ENCODE measurements at places on chromosomes 2 and 18. TPM values are rescaled to one million over a fixed set of nuclear protein-coding genes. Genes with fewer than 3 reads are reported as not detected.
A peak's percentile ranks its signal among the peaks of the same experiment; 100 is the strongest.

DNA sequence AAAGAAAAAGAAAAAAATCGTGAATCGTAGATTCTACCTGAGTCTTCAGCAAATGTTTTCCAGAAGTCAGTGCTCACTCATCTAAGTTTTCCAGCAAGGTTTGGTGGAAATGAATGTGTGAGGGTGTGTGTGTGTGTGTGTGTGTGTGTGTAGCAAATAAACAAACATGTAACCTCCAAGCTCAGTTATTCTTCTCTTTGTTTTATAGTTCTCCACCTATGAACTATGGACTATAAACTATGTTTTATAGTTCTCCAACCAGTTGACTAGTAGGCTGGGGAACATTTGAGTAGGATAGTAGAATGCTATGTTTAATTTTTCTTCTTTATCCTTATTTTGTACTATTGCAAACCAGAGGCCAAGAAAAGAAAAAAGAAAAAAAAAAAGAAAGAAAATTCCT, 44.6 kb upstream of the SERPINE2 start:
- no peak for DNase-seq

- peak; percentile 33 for DNase-seq
Measured at GRCh38 chr2:164514491-164514890, 106.8 kb downstream of the GRB14 start.

DNA sequence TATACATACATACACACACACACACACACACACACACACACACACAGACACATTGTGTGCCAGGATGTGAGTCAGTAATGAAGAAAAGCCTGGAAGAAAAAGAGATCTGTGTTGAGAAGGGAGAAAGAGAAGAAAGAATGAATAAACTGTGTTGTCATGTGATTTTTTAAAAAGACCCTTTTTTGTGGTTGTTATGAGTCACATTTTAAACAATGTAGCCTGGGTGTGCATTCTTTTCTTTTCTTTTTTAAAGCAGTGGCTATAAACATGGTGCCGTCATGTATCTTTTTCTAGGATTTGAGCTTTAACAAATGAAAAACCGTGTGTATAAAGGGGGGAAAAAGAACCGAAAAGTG, 87.2 kb downstream of the NRP2 start:
- peak; percentile 94 for DNase-seq

DNA sequence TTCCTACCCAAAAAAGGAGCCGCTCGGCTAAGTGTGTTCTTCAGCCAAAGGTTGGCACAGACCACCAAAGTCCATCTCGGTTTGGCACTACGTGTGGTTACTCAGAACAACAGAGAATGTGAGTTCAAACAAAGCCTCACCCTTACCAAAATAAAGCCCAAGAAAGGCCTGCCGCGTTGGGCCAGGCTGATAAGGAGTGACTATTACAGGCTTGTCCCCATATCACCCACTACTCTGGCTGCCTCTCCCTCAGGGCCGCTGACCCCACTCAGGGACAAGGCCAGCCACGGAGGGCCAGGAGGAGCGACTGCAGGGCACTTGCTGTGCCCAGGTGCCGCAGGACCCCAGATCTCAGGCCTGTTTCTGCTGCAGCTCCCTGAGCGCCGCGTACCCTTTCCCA, 13.8 kb downstream of the HS1BP3 start:
- DNase-seq: no peak

DNA sequence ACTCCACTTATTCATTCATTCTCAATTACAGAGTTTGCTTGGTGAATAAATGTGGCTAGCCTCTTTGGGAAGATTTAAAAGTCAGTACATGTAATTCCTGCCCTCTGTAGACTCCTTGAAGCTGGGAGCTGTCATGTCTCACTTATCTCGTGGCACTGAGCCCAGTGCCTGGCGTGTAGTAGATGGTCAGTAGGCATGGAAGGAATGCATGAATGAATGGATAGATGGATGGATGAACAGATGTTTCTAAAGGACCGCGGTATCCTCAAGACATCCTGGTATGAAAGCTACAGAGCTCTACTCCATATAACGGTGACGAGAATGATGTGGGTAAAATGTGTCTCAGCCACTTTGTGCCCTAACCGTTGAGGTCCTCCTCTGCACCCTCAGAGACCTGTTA, 83.0 kb downstream of the MARCO start:
- DNase-seq: no peak

- no peak for DNase-seq
Measured at GRCh38 chr2:40213619-40214018, 238.3 kb downstream of the SLC8A1 start.

- no peak for DNase-seq
Measured at GRCh38 chr2:223835701-223836532, 1.5 kb downstream of the AP1S3 start.

DNA sequence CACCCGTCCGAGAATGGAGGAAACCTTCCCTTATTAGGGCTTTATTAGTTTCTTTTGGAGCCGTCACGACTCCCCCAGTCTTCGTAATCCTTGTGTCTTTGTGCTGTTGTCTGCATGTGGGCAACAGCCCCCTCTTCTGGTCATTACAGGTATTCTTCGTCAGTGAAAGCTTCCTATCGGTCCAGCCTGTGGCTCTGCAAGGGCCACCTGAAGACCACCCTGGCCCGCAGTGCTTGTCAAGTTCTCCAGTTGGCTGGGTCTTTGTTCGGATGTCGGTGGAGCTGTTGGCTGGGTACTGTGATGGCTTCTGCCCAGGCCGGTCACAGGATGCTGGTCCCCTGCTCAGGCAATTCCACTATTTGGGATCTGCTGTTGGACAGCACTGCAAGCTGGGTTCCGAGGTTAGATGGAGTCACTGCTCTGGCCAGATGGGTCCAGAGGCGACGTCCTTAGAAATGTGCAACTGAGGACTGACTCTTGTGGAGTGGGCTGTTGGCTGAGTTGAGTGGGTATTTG, 19.2 kb downstream of the E2F6 start:
- peak; percentile 71 for DNase-seq

DNA sequence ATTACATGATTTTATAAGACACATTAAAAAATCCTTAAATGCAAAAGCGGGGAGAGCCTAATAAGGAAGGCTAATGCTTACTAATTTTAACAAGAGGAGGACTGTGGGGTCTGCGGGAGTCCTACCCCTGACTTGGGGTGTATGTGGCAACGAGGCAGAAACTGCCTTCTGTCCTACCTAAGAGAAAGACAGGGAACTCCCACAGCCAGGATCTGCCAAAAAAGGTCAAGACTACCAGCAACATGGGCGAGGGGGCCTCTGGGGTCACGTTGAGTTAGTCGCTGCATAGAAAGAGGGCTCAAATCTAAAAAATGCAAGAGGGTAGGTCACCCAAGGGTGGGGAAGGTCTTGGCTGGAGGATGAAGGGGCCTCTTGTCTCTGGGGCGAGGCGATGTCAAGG, 529 bp upstream of the AMER3 start:
- DNase-seq: no peak

GRCh38 chr2:24304631-24305030, 55.7 kb downstream of the ITSN2 start:
- no peak for DNase-seq

DNA sequence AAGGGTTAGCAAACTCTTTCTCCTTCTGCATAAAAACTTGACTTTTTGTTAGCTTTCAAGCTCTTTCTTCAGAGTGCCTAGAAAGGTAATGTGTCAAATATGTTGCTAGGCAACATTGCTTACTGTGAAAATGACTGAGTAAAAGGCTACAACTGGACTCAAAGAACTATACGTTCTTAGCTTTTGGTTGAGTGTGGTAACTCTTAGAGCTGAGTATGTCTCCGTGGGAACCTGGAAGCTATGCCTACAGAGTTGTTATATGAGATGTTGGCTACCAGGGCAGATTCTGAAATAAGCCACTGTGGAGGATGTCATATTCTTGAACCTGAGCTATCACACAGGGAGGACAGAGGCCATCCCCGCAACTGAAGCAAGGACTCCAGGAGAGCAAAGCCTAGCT, 105.5 kb downstream of the ARL6IP6 start:
- DNase-seq: no peak

- no peak for DNase-seq
Measured at GRCh38 chr2:9773903-9774239, 69.4 kb upstream of the TAF1B start.

- no peak for DNase-seq
Measured at GRCh38 chr2:23916727-23917405, 10.1 kb downstream of the ATAD2B start.

- DNase-seq: no peak
Measured at GRCh38 chr2:240905176-240905781, 857 bp upstream of the CROCC2 start.

- DNase-seq: no peak
Measured at GRCh38 chr2:73921581-73921980, 5.1 kb upstream of the DGUOK start.

- DNase-seq: peak; percentile 90
Measured at GRCh38 chr18:48834413-48835031, 116.2 kb downstream of the SMAD7 start.

GRCh38 chr2:86195808-86196387, 636 bp upstream of the IMMT start:
- DNase-seq: no peak

DNA sequence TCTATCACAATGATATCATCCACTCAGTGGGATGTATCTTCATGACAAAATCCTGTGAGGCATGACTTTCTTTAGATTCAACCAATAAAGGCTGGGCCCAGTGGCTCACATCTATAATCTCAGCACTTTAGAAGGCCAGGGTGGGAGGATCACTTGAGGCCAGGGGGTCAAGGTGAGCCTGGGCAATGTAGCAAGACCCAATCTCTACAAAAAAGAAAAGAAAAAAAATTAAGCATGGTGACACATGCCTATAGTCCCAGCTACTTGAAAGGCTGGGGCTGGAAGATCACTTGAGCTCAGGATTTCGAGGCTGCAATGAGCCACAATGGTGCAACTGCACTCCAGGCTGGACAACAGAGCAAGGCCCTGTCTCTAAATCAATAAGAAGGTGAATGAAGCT, 68.0 kb downstream of the PLB1 start:
- no peak for DNase-seq

- DNase-seq: peak; percentile 49
Measured at GRCh38 chr2:75522543-75523312, 38.0 kb downstream of the EVA1A start.

- no peak for DNase-seq
Measured at GRCh38 chr2:58967736-58968135, 726.6 kb upstream of the FANCL start.

GRCh38 chr2:31168291-31168690, 30.1 kb upstream of the GALNT14 start:
- no peak for DNase-seq

DNA sequence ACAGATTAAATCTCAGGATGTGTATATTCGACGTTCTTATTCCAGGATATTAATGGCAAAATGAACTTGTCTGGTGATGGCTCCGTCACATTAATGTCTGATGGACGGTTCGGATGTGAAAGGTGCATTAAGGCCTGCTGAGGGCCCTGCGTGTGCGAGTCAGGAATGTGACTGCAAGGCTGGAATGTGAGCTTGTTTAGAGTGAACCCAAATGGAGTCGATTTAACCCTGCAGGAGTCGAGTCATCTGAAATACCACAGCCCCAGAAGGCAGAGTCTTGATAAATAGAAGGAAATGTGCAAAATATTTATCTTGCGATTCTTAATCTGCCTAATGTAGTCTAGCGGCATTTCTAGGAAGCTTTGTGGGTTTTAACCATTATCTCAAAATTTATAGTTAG, 44.3 kb downstream of the RDH14 start:
- no peak for DNase-seq

- peak; percentile 73 for DNase-seq
Measured at GRCh38 chr2:218186355-218186766, 19.6 kb upstream of the CXCR1 start.

GRCh38 chr2:158013891-158014290, 87.8 kb upstream of the UPP2 start:
- DNase-seq: no peak

DNA sequence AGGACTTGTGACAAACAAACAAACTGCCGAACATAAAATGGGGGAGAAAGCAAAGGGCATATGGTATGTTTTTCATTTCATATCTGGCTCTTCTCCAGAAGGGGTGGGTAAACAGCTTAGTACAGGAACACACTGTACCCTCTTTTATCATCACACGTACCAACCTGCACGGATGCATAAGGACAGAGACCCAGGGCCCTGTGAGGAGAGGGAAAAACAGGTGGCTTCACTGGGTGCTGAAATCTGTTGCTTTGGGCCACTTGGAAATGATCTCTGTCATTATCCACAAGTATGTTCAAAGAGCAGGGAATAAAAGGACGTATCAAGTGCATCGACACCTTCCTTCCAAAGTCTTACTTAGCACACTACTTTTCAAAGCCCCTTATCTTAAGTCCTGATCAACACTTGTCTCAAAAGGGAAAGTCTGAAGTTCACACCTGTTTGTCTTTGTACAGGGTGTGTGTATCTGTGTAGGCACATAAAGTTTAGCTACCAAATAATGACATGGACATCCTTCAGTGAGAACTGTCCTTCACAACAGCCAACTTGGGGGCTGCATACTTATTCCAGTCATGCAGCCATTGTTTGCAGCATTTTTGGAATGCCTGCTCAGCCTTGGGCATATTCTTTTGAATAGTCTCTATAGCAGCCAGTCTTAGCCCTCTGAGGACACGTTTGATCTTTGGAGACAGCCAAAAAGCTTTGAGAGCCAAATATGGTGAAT, 60.6 kb downstream of the IRS1 start:
- no peak for DNase-seq

DNA sequence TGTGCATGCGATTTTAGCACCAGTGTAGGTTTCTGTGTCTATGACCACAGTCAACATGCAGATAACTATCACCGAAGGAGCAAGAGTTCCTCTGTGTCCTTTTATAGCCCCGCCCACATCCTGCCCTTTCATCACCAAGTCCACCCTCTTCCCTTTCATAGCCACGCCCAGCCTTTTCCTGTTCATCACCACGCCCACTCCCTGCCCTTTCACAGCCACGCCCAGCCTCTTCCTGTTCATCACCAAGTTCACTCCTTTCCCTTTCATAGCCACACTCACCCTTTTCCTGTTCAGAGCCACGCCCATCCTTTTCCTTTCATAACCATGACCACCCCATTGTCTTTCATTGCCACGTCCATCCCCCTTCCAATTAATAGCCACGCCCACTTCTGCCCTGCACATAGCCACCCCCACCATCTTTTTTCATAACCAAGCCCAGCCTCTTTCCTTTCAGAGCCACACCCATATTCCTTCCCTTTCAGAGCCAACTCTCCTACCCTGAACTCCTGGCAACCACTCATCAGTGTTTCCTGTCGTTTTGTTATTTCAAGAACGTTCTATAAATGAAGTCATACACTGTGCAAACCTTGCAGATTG, 273.9 kb downstream of the MYT1L start:
- peak; percentile 1 for DNase-seq

GRCh38 chr2:41698678-41699422, 349.0 kb upstream of the PKDCC start:
- DNase-seq: peak; percentile 21

The HOXD12 gene
- polyA plus RNA-seq: not detected

The CPS1 gene
- 0.24 TPM for polyA plus RNA-seq

The GALNT3 gene
- 0.25 TPM for polyA plus RNA-seq

The CCDC178 gene
- 1.6 TPM for polyA plus RNA-seq

The SEMA4F gene
- 4.9 TPM for polyA plus RNA-seq

The METAP1D gene
- polyA plus RNA-seq: 3.7 TPM

The ASTL gene
- not detected for polyA plus RNA-seq

The ANO7 gene
- polyA plus RNA-seq: 0.81 TPM

The TGFBRAP1 gene
- 22.3 TPM for polyA plus RNA-seq

The RBMS1 gene
- polyA plus RNA-seq: 52.0 TPM

The NETO1 gene
- polyA plus RNA-seq: not detected

The STARD6 gene
- not detected for polyA plus RNA-seq

The ASB3 gene
- 20.3 TPM for polyA plus RNA-seq

The PID1 gene
- polyA plus RNA-seq: not detected

The RNF144A gene
- polyA plus RNA-seq: 9.5 TPM

The CDC42EP3 gene
- 14.9 TPM for polyA plus RNA-seq

The LAMA1 gene
- polyA plus RNA-seq: 0.04 TPM

The ACADL gene
- polyA plus RNA-seq: not detected

The NCKAP5 gene
- 0.47 TPM for polyA plus RNA-seq

The RALB gene
- polyA plus RNA-seq: 78.5 TPM

The EPB41L5 gene
- polyA plus RNA-seq: 5.8 TPM

The BCL2 gene
- 0.45 TPM for polyA plus RNA-seq

The GPR75 gene
- 4.4 TPM for polyA plus RNA-seq

All from endothelial cell of umbilical vein (primary cell).